ENCODE measurements at places on chromosomes 3 and 15.

DNA sequence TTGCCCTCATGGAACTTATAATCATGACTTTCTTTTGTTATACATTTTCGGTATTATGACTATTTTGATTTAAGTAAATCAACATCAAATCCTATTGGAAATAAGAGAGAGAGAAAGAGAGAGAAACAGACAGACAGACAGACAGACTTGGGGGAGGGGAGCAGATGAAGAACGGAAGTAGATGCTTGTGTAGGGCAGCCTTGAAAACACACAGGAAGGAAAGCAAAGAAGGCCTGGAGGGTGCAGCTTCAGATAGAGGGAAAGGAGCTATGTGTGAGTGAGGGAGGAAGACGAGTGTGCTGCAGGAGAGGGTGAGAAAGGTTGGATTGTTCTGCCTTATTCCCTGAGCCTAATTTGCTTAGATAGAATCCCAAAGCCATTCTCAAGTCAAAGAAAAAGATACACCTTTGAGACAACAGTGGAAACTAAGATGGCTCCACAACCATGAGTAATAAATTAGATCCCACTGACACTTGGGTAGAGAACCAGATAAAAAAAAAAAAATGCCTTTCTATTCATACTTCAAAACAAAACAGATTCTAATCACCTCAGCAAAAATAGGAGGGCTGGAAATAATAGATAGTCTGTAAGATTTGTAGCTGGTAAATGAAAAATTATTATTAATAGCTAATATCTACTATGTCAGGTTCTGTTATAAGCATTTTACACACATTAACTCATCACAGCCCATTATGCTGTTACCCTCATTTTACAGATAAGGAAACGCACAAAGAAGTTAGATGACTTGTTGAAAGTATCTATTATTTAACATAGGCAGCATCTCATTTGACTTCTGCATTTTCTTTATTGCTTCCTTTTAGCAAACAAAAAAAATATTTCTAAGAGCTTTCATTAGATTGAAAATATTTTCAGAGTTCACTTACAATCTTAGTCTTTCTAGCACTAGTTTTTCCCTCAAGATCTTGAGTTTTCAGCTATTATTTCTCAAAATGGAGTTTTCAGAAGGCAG is 214.1 kb downstream of the TNIK start:
- DNase-seq, result no peak

GRCh38 chr3:194206320-194206719 is 70.4 kb downstream of the HES1 start:
- DNase-seq, result peak; percentile 50

DNA sequence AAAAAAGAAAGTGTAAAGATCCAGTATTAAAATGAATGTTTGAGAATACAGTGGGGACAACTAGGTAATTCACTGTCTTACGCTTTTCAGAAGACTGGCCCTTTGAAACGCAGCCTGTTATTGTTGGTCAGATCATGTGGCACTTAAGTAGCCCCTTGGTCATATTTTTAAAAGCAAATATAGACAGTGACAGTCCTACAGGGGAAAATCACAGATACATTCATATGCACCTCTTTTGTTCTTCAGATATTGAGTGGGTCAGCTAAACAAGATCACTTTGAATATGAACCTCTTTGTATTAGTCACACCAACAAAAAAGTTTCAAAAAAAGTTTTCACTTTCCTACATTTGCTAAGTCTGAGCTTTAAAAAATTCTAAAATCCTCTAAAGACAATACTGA is 36.0 kb downstream of the TIGIT start:
- DNase-seq, result no peak

- no peak for DNase-seq
These were observed 30.6 kb downstream of the ACAD9 start for GRCh38 chr3:128910006-128910405.

Measured in NCI-H510A (cell line).